Stimulated activated CD8-positive, alpha-beta memory T cell treated with anti-CD3 and anti-CD28 coated beads, Interleukin-12 subunit alpha, Interleukin-12 subunit beta, amount 100 ng/mL, for 4 hours (primary cell): ENCODE measurements at places on chromosomes 3 and 15.
A peak's percentile ranks its signal among the peaks of the same experiment; 100 is the strongest.

DNA sequence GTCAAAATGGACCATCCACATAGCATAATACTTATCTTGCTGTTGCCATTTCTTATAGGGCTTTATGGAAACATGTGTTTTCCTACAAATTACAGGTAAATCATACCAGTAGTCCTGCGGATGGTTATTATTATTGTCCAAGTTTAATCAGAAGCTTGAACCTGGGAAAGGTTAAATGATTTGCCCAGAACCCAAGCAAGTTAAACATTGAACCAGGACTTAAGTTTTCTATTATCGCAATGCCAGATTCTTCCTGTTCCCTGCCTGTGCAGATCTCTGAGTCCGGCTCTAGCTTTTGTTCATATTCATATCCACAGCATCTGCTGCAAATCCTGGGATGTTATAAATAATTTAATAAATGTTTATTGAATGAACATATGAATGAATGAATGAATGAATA, 12.5 kb downstream of the LPP start:
- no peak for DNase-seq

DNA sequence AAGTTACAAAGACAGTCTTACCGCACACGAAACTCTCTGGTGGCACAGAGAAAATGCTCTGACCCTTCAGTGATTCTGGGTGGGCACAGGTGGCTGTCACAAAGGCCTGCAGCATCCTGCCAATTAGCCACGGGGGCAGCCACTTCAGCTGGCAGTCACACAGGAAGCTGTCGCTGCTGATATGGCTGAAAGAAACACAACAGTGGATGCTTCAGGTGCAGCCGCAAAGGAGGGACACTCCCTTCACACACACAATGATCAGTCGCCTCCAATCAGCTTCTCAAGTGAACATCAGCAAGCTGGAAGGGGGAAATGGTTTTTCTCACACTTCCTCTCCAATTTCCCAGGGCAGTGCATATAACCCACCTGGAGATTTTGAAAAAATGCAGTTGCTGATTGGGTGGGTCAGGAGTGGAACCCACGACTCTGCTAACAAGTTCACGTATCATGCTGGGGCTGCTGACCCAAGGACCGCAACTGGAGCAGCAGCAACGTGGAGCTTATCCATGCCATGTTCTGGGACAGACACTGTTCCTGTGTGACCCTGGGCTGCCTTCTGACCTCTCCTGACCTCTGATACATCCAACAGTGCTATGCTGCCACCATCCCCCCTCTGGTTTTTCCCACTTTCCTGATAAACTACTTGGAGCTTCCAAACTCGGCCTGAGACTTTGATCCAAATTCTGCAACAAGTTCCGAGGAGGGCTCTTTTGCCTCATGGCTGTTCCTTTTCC, 106.6 kb downstream of the LRIG1 start:
- DNase-seq, result peak; percentile 20

GRCh38 chr15:38354315-38354929, 99.5 kb upstream of the FAM98B start:
- peak; percentile 11 for DNase-seq

DNA sequence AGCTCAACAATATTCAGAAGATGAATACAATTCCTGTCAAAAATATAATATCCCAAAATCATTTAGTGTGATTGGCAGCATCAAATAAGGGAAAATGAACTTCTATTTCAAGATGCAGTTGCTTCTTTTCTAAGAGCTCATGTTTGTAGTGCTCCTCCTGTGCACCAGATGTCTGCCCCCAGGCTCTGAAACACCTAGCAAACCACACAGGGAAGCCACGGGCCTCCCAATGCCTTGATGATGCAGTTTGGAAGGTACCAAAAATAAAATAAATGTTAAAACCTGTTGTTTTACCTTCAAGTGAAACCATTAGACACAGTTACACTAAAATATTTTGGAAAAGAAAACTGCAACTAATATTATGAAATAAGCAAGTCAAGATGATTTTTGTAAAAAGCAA, 22.2 kb downstream of the CFAP20DC start:
- DNase-seq, result no peak

DNA sequence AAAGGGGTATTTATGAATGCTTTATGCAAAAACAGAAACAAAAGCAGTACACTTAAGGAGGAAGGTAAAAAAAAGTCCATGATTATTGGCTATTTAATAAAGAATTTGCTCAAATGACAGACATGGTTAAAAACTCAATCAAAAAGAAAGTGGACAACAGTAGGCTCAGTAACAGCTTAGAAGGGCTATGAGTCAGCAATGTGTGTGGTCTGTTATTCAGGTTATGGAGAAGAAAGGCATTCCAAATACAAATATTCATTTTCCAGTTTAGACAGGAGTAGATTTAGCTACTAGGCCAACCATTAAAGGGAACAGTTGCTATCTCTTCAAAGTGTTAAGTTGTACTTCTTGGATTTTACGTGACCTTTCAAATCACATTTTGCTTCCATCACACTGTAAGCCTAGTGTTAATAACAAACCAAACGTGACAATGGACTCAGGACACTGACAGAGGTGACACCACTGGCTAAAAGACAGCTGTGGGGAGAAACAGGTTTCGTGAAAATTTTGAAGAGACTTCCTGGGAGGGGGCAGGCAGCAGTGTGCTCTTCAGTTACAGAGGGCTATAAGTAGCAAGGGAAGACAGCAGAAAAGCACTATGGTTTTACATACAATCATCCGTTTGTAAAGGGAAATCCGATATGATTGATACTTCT, 41.7 kb upstream of the MYO5C start:
- no peak for DNase-seq

GRCh38 chr3:142481196-142481595, 33.4 kb upstream of the XRN1 start:
- no peak for DNase-seq

DNA sequence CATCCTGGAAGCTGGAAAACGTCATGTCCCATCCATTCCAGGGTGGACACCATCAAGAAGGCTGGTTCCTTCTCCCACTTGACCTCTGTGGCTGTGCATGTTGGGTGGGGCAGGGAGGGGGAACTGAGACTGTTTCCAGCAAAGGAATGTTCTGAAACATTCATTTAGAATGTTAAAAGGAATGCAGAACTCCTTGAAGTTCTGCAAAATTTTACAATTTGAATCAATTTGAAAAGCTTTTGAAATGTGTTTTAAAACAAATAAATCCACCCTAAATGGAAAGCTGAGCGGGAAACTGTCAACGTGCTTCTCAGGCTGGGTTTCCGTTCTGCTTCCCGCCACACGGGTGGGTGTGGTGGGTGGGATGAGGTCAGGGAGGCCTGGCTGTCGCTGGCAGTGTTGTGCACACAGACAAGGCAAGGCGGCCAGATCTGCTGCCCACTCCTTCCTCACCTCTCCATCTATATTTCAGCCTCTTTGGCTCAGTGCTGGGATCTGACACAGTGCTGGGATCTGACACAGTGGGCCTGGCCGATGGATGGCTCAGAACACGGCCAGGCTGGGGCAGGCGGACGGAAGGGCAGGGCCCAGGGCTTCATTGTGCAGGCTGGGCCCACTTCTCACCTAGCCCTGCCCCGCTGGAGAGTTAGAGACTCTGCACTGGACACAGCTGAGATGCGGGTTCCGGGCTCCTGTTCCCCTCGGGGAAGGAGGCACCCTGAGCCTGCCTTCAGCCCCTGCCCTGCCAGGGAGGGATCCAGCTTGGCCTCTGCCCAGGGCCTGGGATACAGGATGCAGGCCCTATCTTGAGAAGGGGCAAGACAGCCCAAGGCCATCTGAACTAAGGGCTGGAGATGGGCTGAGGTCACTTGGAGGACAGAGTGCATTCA, 110.4 kb downstream of the TMEM266 start:
- no peak for DNase-seq

DNA sequence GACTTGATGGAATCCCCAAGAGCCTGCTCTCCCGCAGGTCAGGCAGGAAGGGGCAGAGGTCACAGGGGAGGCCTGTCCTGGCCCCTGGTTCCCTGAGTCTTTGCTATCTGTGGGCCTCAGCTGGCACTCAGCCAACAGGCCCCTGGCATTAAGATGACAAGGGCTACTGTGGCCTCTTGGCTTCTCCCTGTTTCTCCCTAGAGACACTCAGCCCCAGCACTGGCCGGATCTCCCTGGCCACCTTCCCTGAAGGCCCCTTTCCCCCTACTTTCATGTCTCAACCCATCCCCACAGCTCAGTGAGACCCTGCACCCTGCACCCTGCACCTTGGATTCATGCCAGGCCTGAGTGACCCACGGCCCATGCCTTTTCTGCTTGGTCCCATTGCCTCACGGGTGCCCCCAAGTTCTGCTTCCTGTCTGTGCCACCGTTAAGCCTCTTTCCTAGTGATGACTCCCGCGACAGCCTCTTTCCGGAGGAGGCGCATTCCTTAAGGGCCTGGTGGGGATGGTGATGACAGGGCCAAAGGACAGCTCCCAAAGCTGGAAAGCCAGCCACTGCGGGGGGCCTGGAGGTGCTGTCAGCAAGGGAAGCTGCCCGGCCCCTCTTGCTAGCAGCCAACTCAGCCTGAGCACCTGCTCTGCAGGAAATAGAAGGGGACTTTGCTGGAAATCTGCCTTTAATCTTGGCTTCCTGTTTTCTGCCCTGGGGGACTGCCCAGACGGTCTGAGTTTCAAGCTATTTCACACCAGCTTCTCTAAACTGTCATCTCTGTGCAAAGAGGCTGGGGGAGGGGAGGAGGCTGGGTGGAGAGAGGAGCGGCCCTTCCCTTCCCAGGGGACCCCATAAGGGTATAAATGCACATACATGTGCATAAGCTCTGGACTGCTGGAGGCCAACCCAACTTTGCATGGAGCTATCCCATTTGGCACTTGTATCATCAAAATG, 4.8 kb upstream of the CSK start:
- DNase-seq, result no peak

DNA sequence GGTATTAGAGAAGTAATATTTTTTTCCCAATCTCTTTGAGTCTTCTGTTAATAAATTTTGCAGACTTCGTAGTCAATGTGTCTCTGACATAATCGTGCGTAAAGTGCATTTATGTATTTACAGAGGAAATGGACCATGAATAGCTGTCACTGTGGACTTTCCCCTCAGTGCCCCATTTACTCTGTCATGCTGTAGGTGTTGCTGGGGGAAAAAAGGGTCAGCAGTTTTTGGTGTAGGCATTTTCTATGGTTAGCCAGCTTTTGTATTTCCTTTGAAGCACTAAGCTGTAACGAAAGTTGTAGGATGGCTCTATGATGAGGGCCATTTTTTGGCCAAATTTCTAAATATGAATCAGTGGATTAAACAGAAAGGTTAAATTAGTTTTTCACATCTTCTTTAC, 598.4 kb downstream of the FGF12 start:
- no peak for DNase-seq

- DNase-seq, result no peak
Observed at GRCh38 chr3:134441321-134441720, 44.5 kb downstream of the ANAPC13 start.

DNA sequence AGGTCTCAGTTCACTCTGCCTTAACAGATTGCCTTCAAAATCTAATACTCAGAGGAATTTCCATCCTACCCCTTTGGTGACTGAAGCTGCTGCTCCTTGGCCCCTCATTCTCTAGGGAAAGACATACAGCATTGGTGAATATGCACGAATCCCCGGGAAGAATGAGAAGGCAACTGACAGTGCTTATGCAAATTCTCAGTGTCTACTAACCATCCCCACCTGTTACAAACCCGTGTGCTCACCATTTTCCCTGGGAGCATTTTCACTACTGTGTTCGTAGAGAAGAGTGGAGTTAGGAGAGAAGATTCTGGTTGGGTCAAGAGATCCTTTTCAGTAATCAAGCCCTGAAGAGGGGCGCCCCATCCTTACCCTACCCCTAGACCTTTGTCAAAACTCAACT, 37.7 kb downstream of the SYNM start:
- DNase-seq, result no peak

GRCh38 chr3:78906245-78906644, 861.6 kb downstream of the ROBO1 start:
- DNase-seq, result no peak

- DNase-seq, result no peak
Observed at GRCh38 chr15:84983711-84984110, 2.1 kb downstream of the PDE8A start.

DNA sequence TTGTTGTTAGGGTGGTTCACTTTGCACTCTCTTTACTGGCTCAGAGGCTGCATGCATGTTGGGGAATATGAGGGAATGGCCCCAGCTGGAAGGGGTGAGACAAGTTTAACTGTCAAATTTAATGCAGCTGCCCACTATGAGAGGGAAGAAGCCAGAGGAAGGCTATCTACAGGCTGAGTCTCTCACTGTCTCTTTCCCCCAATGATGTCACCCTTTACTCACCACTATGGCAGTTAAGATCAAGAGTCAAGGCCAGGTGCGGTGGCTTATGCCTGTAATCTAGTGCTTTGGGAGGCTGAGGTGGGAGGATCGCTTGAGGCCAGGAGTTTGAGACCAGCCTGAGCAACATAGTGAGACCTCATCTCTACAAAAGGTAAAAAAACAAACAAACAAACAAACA, 12.2 kb upstream of the RBMS3 start:
- DNase-seq, result no peak

- DNase-seq, result no peak
Observed at GRCh38 chr15:66675446-66675845, 26.6 kb upstream of the SMAD6 start.

- no peak for DNase-seq
Observed at GRCh38 chr3:12990306-12990705, 82.9 kb downstream of the IQSEC1 start.

DNA sequence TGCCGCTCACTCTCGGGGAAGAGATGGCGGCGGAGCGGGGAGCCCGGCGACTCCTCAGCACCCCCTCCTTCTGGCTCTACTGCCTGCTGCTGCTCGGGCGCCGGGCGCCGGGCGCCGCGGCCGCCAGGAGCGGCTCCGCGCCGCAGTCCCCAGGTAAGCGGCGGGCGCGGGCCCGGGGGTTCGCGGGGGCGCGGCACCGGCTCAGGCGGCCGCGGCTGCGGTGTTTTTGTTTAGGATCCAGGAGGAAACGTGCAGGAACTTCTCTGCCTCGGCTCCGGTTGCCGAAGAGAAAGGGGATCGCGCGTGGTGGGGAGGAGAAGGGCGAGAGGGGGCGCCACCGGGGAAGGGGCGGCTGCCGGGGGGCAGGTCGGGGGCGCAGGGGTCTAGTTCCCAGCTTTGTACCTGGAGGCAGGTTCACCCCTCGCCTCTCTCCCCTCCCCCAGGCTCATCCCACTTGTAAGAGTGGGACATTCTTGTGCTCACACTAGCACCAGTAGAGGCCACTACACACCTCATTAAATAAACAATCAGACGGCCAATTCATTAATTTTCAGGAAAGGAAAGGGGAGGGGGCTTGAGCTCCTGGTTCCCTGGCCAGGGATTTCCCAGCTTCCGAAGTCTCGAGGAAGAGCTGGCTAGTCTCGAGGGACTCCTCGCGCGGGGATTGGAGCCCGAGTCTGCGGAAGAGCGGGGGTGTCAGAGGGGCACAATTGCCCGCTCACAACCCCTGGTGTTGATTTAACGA, 562 bp downstream of the NEO1 start:
- DNase-seq, result peak; percentile 10

DNA sequence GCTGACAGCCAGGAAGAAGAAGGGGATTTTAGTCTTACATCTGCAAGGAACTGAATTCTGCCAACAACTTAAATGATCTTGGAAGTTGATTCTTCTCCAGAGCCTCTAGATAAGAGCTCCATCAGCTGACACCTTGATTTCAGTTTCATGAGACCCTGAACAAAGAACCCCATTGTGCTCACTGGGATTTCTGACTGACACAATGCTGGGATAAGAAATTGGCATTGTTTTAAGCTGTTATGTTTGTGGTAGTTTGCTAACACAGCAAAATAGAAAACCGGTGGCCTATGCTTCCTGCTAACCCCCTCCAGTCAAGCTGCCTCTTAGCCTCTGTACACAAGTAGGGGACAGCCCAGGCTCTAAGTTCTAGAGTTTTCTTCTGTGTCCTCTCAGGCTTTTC, 36.2 kb downstream of the MASP1 start:
- no peak for DNase-seq
